ENCODE measurements at places on chromosomes 2 and 18.

DNA sequence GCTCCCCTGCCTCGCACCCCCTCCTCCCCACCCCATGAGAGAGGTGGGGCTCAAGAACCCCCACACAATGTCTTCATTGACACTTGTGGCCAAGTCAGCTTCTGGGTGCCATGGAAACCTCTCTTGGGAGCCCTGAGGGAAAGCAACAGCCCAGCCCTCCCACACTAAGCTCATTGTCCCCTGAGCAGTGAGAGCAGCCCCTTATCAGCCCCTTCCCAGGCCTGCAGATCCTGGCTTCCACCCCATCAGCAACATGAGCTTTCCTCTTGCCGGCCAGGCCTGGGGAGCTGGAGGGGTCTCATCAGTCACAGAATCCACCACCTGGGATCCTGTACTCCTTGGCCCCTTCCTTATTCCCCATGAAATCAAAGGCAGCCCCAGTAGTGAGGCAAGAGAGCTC lies 107.8 kb upstream of the ST3GAL5 start:
- DNase-seq, result no peak

GRCh38 chr2:128775217-128775913 lies 456.7 kb upstream of the HS6ST1 start:
- DNase-seq, result no peak

DNA sequence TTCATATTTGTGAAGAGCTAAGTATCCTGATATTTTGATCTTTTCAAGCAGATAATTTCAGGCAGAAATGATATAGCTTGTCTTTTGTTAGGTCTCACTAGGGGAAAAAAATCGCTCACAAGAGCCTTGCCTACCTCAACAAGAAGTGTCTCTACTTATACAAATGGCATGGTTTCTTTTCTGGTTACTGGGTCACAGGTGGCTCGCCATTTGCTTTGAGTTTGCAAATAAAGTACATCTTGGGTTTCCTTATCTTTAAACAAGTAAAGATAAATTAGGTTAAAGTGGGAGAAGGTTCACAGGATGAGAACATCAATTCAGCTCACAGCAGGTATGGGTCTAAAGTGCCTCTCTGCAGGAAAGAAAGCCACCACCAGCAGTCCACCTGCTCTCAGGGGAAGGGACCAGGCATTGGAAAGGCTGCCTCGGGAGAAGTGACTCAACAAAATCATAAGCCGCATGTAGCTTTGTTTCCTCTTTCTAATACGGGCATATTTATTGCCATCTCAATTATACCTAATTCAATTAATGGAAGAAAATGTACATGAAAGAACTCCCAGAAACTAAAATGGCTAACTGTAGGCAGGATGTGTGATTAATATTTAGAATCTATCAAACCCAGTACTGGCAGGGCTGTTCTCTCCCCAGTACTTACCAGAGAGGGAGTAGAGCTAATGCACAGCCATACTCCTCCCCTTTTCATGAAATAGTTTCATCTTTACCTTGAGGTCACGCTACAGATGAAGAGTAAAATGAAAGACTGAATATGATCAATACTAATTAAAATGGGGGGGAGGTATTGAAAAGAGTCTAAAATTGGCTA lies 28.3 kb downstream of the CDC42EP3 start:
- DNase-seq, result no peak

DNA sequence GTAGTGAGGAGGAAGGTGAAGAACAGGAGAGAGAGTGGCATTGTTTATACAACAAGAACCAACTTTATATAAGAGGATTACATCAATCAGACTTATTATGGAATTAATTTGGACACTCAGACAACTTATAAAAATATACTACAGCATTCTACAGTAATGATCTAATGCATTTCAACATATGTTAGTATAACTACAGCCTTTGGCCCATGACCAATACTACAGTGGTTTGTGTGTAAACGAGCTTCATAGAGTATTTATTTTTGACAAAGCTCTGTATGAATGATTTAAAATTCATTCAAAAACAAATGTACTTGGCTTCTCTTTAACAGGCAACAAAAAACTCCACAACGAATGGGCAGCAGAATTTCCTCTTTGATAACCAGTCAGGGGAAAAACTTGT lies 72.8 kb downstream of the ZNF521 start:
- no peak for DNase-seq

DNA sequence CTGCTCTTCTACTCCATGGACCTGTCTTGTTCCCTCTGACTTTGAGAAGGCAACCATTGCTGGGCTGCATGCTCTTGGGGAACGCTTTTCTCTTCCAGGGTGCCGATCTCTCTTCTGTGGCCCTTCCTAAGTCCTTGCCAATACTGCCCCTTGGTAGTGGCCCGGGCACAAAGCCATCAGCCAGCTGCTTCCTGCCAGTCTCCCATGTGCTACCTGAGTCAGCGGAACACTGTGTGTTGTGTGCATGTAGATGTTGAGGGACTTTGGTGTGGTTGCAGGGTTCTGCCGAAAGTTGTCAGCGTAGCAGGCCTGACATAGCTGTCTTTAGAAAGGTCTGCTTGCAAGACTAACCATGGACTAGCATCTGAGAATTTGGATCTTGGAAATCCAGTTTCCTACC lies 35.4 kb downstream of the MGAT5 start:
- peak; percentile 22 for DNase-seq

DNA sequence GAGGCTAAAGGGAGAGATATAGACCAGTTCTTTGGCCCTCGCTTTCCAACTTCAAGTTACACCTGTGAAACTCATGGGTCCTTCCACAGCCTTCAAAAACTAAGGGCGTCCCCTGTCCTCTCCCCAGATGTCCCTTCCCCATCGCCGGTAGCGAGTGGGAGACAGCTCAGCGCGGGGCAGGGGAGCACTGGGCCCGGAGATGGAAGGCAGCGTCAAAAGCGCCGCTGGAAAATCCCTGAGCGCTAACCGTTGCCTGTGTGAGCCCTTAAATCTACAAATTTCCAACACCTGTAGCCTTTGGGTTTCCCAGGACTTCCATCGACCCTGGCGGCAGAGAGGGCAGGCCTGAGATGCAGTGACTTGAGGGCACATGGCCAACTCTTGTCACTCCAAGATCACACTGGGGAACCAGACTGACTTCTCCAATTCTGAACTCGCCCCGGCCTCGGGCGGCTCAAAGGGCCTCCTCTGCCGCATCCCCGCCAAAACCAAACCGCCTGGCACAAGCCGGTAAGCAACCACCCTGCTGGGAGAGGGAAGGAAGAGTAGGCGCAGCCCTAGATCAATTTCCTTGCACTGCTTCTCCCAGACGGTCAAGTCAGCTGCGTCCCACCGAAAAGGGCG lies 879 bp upstream of the EPAS1 start:
- no peak for DNase-seq

GRCh38 chr18:48575301-48575657 lies 36.4 kb downstream of the CTIF start:
- no peak for DNase-seq
